ENCODE measurements at places on chromosomes 6 and 20.

- H3K36me3 ChIP-seq: no peaks in the 10 kb centered on the region
- DNase-seq: no peak
- H3K27ac ChIP-seq: no peak overlapping the region
Measured at GRCh38 chr6:39419607-39420006, 97.1 kb upstream of the KCNK16 start.

DNA sequence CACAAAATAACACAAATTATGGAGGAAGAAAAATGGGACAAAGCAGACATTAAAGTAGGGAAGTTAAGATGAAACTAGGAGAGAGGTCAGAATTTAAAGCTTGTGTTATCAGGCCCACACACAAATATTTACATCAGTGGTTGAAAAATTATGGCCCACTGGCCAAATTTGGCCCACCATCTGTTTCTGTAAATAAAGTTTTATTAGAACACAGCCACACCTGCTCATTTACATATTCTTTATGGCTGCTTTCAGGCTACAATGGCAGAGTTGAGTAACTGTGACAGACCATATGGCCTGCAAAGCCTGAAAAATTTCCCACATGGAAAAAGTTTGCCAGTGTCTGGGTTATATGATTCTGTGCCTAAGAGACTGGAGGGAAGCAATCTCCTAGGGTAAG lies 49.0 kb downstream of the SLC22A23 start:
- H3K4me3 ChIP-seq: no peak overlapping the region
- H3K36me3 ChIP-seq: no peaks in the 10 kb centered on the region
- H3K27me3 ChIP-seq: no peaks in the 10 kb centered on the region
- peaks cover 3% of the 10 kb centered on the region for H3K4me1 ChIP-seq

- no peaks in the 10 kb centered on the region for H3K27me3 ChIP-seq
- H3K36me3 ChIP-seq: peaks cover 6% of the 10 kb centered on the region
- H3K27ac ChIP-seq: no peak overlapping the region
- H3K4me3 ChIP-seq: no peak overlapping the region
Measured at GRCh38 chr20:52150440-52151258, 40.9 kb downstream of the ZFP64 start.

DNA sequence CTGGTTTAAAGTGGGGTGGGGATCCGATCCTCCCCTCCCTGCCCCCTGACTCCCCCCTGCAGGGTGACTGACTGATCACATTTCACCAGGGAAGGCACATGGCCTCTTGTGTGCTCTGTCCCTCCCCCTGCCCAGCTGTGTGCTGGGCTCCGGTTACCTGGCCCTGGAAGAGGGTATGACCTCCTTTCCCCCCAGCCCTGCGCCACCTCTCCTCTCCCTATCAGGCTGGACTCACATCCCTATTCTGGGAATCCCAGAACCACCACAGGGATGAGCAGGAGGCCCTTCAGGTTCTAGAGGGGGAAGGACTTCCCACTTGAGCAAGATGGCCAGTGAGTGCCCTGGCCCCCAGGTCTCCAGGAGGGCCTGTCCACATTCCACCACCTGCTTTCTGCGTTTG lies 2.1 kb upstream of the IP6K3 start:
- no peaks in the 10 kb centered on the region for H3K36me3 ChIP-seq
- H3K27ac ChIP-seq: no peak overlapping the region
- no peak overlapping the region for H3K4me3 ChIP-seq

All from H1 (cell line).